Effector CD8-positive, alpha-beta T cell (primary cell): ENCODE measurements at places on chromosomes 16 and 17.

- DNase-seq, result no peak
Measured at GRCh38 chr17:67244431-67245072, 444 bp downstream of the HELZ start.

DNA sequence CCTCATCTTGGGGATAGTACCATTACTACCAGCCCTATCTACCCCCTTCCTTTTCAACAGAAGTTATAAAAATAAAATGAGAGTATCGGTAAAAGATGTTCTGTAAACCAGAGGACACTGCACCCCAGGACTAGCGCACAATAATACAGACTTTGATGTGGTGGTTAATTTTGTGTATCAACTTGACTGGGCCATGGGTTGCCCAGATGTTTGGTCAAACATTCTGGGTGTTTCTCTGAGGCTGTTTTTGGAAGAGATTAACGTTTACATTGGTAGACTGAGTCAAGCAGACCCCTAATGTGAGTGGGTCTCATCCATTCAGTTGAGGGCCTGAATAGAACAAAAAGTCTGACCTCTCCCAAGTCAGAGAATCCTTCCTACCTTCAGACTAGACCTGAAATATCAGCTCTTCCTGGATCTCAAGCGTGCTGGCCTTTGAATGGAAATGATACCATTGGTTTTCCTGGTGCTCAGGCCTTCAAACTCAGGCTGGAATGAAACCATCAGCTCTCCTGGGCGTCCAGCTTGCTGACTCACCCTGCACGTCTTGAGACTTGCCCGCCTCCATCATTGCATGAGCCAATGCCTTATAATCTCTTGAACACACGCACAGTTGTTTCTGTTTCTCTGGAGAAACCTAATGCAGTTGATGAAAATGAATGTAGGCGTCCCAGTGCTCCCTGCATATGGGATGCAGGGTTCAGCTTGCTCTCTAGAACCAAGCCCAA lies 10.1 kb downstream of the MRM1 start:
- no peak for DNase-seq

- DNase-seq, result no peak
Measured at GRCh38 chr16:50396761-50397535, 28.2 kb upstream of the BRD7 start.

DNA sequence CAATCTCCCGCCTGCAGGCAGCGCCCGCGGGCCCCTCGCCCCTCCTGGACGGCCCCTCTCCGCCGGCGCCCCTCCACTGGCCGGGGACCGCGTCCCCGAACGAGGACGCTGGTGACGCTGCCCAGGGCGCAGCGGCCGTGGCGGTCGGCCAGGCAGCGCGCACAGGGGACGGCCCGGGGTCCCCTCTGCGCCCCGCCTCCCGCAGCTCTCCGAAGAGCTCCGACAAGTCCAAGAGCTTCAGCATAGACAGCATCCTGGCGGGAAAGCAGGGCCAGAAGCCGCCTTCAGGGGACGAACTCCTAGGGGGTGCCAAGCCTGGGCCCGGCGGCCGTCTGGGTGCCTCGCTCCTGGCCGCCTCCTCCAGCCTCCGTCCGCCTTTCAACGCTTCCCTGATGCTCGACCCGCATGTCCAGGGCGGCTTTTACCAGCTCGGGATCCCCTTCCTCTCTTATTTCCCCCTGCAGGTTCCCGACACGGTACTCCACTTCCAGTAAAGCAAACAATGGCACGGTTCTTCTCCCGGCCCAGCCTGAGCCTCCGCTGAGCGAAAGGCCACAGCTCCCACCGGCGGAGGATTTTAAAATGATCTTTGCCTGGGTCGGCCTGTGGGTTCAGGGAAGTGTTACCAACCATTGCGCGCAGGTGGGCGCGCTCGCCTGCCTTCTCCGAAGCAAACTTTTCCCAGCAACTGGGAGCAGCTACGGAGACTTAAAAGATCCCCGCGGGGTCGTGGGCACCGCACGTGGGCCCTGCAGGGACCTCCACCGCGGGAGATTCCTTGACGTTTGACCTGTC lies 1.1 kb downstream of the FOXL1 start:
- no peak for DNase-seq

DNA sequence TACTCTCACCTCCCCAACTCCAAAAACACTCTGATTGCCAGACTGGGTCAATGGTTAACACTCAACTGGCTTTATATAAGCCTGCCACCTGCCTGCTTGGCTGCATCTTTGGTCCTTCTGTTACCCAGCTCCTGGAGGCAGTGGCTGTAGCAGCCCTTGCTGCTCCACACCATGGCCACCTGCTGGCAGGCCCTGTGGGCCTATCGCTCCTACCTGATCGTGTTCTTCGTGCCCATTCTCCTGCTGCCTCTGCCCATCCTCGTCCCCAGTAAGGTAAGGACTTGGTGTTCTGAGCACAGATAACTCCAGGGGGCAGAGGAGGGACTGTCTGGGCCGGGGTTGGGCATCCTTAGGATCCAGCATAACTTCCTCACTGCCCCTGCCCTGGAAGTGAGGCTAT lies at the start of gene SLC13A2:
TSS of gene SLC13A2 (plus strand) at position 103 of the 400 bp plus-strand sequence. CDS start at position 172, 69 bp downstream.
- no peak for DNase-seq

DNA sequence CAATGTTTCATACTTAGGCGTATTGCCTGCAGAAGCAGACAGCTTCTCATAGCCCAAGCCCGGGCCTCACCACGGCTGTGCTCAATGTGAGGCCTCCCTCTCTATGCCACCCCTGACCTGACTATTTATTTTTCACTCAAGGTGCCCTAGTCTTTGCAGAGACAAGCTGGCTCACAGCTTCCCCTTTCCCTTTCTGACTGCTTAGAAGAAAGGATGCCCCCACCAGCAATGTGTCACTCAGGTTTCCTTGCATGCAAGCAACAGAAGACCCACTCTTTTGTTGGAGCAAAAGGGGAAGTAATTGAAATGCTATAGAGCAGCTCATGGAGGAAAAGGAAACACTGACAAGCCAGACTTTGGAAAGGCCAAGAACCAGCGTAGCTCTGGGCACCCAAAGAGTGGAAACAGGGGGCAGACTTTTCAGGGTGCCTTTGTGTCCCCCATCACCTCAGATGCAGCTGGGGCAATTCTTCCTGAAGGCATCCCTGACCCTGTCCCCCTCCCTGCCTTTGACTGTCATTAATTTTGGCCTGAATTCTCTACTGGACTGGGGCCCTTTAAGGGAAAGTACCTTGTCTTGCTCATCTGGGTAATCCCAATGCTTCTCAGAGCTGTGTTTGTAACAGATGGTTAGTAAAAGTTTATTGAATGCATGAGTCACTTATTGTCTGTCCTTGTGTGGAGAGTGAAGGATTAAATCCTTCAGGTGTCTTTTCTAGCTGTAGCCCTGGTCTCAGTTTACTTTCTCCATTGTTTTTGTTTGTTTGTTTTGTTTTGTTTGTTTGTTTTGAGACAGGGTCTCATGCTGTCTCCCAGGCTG lies 17.8 kb downstream of the RGS9 start:
- DNase-seq, result no peak

DNA sequence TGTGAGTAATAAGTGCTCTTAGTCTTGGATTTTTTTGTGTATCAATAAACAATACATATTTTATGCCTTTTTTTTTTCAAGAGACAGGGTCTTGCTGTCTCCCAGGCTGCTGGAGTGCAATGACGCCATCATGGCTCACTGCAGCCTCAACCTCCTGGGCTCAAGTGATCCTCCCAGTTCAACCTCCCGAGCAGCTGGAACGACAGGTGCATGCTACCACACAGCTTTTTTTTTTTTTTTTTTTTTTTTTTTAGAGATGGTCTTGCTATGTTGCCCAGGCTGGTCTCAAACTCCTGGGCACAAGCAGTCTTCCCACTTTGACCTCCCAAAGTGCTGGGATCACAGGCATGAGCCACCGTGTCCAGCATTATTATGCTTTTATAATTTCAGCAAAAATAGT lies 13.0 kb downstream of the ACSF2 start:
- no peak for DNase-seq

DNA sequence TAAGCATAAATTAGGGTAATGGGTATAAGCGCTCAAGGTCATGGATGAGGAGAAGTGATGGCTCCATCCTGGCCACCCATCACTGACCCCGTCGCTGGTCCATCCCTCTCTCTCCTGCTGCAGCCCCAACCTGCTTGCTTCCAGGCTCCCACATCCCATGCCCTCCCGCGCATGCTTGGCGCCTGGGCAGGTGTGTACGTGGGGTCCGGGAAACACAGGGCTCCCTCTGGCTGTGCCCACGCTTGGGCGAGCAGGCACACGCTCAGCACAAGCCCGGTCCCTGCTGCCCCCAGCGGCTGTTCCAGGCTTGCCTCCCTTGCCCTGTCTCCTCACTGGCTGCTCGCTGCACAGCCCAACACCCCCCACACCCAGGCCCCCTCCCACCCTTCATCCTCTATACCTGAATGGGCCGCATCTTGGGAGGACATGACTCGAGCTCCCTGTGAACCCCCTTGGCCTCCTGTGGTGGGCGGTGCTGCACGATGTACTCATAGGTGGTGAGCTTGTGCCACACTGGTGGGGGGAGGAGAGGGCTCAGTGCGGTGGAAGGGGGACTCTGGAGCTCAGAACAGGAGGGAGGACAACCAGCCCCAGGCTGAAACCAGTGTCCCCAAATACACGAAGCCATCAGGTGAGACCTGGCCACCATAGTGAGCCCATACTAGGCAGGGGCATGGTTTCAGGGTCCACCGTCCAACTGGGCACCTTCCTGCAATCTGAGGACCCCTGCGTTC lies 4.7 kb upstream of the TPPP3 start:
- DNase-seq, result no peak

- DNase-seq, result no peak
Measured at GRCh38 chr17:28725166-28725659, 820 bp downstream of the TLCD1 start.

DNA sequence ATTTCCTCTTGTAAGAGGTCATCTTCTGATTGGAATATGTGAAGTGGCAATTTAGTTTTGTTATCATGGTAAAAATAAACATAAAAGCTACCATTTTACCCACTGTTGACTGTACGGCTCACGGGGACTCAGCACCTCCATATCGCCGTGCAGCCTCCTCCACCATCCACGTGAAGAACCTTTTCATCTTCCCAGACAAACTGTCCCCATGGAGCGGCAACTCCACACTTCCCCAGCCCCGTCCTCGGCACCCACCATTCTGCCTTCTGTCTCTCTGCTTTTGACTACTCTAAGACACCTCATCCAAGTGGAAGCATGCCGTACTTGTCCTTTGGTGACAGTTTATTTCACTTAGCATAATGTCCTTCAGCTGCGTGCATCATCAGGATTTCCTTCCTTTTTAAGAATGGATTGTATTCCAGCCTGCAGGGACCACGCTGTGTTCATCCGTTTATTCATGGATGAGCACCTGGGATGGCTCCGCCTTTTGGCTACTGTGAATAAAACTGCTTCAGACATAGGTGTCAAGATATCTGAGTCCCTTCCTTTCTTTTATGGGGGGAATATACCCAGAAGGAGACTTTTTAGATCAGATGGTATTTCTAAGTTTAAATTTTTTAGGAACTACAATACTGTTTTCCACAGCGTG lies 14.3 kb downstream of the FBXO31 start:
- no peak for DNase-seq

- no peak for DNase-seq
Measured at GRCh38 chr17:43900858-43901754, 6.2 kb downstream of the MPP2 start.

- DNase-seq, result no peak
Measured at GRCh38 chr17:72311004-72311403, 190.2 kb downstream of the SOX9 start.

- DNase-seq, result no peak
Measured at GRCh38 chr17:72614871-72615626, 477.4 kb downstream of the SLC39A11 start.

DNA sequence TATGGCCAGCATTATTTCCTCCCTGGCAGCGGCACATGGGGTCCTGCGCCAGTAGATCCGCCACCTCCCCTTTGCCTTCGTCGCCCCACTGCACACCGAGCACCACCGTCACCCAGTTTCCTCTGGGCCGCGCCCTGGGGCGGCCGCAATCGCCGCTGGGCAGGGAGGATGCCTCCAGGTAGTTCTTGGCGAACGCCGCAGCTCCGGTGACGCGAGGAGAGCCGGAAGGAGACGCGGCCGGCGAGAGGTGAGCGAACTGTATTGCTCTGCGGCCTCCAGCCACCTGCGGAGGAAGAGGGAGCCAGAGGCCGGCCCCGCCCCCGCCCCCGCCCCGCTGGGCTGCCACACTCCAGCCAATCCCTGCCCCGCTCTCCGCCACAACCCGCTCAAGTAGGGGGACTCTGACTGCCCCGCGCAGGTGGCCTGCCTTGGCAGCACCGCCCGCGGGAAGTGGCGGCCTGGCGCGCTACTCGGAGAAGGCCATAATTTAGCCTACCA lies 11.8 kb upstream of the SLFN13 start:
- peak; percentile 22 for DNase-seq

DNA sequence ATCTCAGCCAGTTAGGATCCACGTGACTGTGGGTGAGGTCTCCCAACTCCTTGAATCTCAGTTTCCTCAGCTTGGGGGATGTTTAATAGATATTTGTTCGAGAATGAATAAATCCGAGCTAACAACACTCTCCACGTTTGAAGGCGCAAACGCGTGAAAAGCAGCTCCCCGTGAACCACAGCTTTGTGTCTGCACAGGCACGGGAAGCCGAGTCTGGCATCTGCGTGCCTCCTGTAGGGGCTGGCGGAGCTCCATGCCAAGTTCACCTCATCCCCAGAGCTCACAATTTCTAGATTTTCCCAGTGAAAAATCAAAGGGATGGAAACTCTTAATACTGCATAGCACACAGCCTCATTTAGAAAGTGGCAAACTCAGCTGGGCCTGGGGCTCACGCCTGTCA lies 14.3 kb downstream of the SGSH start:
- no peak for DNase-seq

DNA sequence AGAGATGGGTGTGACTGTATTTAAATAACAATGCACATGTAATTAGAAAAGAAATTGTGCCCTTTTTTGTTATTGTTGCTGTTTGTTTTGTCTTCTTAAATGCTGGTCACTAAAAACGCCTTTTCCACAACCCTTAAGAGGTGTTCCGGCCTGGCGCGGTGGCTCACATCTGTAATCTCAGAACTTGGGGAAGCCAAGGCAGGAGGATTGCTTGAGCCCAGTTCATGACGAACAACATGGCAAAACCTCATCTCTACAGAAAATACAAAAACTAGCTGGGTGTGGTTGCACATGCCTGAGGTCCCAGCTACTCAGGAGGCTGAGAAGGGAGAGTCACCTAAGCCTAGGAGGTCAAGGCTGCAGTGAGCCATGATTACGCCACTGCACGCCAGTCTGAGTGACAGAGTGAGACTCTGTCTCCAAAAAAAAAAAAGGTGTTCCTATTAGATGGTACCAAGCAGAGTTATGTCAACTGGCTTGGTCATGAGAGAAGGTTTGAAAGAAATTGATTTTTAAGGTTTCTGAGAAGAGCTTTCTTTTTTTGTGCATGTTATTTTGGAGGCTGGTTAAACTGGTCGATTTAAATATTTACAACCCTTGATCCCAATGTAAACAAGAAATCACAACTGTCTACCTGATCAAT lies 23.5 kb upstream of the RFFL start:
- no peak for DNase-seq

DNA sequence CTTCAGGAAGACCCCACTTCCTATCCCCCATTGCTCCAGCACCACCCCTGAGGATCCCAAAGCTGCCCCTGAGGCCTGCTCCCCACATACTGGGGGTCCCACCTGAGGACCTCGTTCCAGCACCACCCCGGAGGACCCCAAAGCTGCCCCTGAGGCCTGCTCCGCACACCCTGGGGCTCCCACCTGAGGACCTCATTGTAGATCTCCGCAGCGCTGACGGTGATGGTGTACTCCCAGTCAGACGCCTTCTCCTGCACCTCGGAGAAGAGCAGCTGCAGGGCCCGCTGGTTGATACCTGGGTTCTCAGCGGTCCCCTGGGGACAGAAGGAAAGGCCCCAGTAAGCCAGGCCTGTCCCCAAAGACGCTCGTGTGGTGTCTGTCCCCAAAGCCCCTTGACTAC lies 26.4 kb downstream of the KATNB1 start:
- DNase-seq, result no peak

- no peak for DNase-seq
Measured at GRCh38 chr16:54242199-54242598, 44.4 kb downstream of the IRX3 start.
